Activated CD8-positive, alpha-beta memory T cell treated with anti-CD3 and anti-CD28 coated beads, Interleukin-2, amount 50 U/mL, for 4 hours (primary cell): ENCODE measurements at places on chromosomes 2 and 18.

GRCh38 chr2:5967506-5967905, 275.3 kb downstream of the SOX11 start:
- no peak for DNase-seq

GRCh38 chr2:96207073-96207773, 1.4 kb downstream of the STARD7 start:
- DNase-seq: no peak

DNA sequence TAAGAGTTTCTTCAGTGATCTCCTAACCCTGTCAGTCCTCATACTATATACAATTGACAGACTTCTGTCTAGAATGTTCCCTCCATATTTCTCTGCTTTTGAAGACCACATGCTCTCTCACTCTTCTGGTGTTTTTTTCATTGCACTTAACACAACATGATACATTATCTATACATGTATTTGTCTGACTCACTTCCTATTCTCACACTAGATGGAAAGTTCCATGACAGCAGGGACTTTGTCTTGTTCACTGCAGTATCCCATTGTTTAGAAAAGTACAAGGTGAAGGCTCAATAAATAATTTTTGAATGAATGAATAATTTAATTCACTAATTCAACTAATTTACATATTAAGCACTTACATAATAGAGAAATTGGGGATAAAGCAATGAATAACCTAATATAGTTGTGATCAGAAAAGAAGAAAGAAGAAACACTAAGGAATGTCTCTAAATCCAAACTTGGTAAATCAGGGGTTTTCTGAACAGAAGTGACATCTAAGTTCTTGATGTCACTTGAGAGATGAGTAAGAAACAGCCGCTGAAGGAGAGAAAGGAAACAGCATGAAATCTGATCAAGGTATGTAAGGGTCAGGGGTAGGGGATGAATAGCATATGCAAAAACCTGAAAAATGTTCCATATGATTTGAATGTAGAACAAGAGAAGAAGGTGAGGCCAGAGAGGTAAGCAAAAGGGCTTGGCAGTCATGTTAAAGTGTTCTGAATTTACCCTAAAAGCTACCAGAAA, 42.4 kb downstream of the MBD2 start:
- DNase-seq: no peak

GRCh38 chr2:134936691-134937090, 18.1 kb downstream of the CCNT2 start:
- no peak for DNase-seq
